Activated CD8-positive, alpha-beta memory T cell treated with anti-CD3 and anti-CD28 coated beads for 1 hour (primary cell): ENCODE measurements at places on chromosomes 1 and 21.

- no peak for DNase-seq
Observed at GRCh38 chr1:229254910-229255541, 15.9 kb upstream of the RAB4A start.

DNA sequence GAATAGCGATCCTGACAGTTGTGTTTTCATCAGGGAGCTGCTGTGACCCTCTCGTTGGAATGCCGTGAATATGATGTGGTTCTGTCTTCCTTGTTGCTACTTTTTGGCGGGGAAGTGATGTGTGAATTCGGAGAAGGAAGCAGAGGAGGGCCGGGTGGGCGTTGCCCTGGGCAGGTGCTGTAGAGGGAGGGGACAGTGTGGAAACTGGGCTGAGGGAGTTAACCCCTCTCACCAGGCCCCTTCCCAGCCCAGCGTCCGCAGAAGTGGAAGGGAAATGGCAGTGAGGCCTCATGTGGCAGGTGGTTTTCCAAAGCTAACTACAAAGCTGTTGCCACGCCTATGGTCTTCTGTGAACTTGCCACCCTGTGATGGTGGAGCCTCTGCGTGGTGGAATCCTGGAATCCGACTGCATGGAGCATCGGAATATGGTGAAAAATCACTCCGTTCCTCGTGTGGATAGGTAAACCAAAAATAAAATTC is 227.9 kb downstream of the DYRK1A start:
- no peak for DNase-seq

DNA sequence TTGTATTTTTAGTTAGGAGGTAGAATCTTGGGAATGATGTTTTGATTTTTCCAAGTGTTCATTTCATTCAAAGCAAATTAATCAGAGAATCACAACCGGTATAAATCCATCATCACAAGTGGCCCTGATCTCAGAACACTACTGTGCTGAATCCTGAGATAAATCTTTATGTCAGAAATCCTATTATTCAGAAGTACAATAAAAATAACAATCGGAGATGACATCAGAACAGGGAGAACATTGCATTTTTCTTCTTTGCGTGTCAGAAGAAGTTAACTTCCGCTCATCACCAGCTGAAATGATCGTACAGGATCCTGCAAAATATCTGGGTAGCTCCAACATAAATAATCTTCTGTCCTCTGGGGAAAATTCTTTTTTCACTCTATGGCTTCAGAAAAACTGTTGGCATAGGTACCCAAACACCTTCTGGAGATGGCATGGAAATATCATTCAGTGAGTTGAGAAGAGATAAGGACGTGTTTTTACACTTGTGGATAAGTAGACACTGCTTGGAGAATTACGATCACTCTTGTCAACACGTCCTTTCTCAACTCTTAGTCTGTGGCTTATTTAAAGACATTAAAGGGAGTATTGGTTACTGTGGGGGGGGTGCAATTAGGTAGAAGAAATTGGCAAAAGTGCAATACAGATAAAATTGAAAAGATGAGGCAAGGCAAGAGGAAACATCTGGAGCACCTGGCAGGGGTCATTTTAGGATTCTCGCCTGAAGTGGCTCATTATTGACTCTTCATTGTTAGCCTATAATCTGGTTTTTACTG is 46.9 kb upstream of the SMYD2 start:
- DNase-seq = no peak

DNA sequence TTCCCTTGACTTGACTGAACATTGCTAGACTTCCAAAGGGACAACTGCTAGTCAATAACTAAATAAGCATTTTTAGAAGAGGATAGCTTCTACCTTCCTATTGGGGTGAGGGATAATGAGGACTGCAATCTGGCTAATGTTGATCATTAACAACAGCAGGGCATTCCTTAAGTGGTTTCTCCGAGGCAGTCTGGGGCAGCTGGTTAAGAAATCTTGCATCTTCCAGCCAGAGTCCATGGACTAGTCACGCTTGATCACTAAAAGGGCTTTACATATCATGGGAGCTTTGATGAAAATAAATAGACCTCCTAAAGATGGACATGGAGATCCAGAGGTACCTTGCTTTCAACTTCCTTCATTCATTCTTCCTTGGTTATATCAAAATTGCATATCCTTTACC is 329.4 kb upstream of the ESRRG start:
- no peak for DNase-seq

- DNase-seq = no peak
Observed at GRCh38 chr1:26740952-26741351, 45.1 kb downstream of the ARID1A start.

- no peak for DNase-seq
Observed at GRCh38 chr1:203072911-203073310, 12.9 kb downstream of the MYOG start.
